ENCODE measurements at places on chromosomes 3 and 15.

- no peak for DNase-seq
Observed at GRCh38 chr3:16272588-16272987, 7.6 kb downstream of the OXNAD1 start.

- DNase-seq, result no peak
Observed at GRCh38 chr15:70488002-70488605, 275.3 kb downstream of the UACA start.

GRCh38 chr3:180626844-180627243, 24.9 kb downstream of the TTC14 start:
- no peak for DNase-seq

GRCh38 chr3:5136919-5137429, 14.9 kb downstream of the ARL8B start:
- DNase-seq, result no peak

- no peak for DNase-seq
Observed at GRCh38 chr3:134446800-134447199, 39.0 kb downstream of the ANAPC13 start.

GRCh38 chr15:94021621-94022320, 209.6 kb upstream of the MCTP2 start:
- DNase-seq, result no peak

- DNase-seq, result no peak
Observed at GRCh38 chr3:49213541-49213943, 42.1 kb downstream of the KLHDC8B start.

DNA sequence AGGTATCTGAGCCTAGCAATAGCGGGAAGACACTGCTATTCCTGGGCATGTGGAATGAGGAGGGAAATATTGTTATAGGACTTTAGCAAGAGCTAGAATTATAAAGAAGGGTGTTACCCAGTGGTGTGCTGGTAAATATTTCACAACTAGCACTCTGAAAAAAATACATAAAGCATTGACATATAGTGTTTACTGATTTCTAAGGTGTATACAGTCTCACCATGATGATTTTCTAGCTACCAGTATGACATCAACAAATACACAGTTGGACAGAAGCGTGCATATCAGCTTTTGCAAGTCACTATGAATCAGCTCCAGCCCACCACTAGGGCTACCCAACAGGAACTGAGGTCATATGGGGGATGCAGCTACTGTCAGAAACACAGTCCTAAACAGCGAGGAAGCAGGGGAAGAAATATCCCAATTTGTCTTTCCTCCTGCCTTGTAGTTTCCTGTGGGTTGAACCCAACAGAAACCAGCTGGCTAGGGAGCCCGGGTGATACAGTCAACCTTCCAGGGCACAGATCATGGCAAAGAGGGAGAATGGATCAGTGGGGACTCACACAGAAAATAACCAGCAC, 39.6 kb downstream of the HGD start:
- no peak for DNase-seq

DNA sequence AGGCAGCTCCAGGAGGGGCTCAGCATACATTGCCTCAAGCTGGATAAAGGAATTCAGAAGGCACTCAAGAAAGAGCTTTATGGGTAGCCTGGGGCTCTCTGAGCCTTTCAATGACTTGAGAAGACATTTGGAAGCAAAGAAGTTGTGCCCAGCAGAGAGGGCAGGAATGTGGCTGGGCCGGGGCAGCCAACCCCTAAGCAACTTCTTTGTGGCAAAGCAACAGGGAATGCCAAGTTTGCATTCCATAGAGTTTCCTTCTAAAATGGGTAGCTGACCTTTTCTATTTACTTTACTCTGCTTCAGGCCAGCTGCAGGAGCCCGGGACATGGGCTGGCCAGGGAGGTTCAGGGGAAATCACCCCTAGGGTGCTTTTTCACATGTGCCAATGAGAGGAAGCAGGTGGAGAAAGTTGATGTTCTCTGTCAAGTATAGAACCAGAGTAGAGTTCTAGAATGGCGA, 45.6 kb downstream of the CCDC12 start:
- DNase-seq, result no peak

DNA sequence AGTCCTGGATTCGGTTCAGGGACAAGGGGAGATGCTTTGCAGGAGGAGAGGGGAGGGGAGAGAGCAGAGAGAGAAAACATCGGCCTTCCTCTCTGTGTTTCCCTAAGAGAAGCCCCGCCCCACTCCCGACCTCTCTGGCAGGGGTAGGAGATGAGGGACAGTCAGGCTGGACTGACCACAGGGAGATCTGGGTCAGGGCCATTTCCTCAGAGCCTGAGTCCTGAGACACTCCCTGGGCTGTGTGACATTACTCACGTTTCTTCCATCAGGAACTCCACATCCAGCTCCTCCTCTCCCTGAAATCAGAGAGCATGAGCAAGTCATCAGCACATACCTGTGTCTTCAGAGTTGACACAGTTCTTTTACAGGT, 9.1 kb downstream of the PLA2G4D start:
- DNase-seq, result no peak

GRCh38 chr3:38524141-38524739, 28.1 kb downstream of the EXOG start:
- DNase-seq, result no peak

- no peak for DNase-seq
Observed at GRCh38 chr15:70478251-70478990, 284.9 kb downstream of the UACA start.

DNA sequence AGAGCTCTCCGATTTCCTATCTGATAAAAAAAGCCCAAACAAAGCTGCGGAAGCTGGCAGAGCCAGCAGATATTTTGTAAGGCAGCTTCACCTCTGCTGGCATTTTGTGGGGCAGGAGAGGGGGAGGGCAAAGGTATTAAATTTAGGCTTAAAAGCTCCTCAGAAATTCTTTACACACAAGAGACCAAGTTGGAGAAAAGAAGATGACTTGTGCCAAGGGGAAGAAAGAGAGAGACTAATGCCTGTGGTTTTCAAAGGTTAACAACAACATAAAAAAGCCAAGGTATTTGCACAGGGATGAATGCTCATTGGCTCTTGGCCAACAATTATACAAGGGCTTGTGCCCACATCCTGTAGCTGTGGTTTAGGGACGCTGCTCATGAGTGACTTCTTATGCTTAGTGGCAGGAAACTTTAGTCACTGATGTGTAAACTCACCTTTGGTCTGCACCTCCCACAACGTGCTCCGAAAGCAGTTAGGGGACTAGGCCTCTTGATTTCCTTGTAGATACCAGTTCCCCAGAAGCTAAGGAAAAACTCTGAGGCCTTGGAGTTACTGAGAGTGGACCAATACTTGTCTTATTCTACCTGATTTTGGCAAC, 152.9 kb downstream of the TPRG1 start:
- no peak for DNase-seq

GRCh38 chr15:98778960-98779359, 130.6 kb downstream of the IGF1R start:
- DNase-seq, result no peak

DNA sequence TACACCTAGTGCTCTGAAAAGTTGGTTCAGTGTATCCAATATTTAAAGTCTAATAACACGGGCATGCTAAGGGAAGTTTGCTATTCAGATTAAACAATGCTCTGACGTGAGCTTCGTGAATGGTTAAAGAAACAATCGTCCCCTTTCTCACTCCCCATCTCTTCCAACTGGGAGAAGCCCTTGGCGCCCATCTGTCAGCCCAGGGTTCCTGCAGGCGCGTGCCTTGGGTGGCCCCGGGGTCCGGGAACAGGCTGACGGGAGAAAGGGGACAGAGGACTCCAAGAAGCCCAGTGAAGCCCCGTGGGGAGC, 413 bp downstream of the SEC22C start:
- DNase-seq, result no peak

GRCh38 chr15:27481768-27482167, 510.8 kb downstream of the GABRG3 start:
- DNase-seq, result no peak
